Stimulated activated CD8-positive, alpha-beta memory T cell treated with anti-CD3 and anti-CD28 coated beads, Interleukin-4, amount 100 ng/mL, for 1 hour (primary cell): ENCODE measurements at places on chromosomes 5 and 9.

- no peak for DNase-seq
Observed at GRCh38 chr9:131874447-131874846, 134.6 kb upstream of the RAPGEF1 start.

DNA sequence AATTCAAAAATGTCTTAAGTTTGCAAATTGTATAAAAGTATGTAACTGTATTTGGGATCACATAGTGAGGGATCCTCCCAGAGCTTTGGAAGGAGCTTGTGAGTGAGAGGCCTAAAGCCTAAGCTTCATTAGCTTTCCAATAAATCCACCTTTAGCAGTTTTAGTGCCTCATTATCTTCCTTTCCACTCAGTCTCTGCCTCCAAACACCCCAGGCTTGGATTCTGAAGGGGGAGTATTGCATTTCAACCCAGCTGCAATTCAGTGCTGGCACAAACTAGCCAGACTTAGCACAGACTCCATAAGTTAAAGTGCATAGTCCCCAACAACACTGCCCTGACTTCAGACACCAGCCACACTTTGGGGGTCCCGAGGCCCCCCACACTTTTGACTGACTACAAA lies 113.5 kb downstream of the SMARCA2 start:
- DNase-seq, result no peak

DNA sequence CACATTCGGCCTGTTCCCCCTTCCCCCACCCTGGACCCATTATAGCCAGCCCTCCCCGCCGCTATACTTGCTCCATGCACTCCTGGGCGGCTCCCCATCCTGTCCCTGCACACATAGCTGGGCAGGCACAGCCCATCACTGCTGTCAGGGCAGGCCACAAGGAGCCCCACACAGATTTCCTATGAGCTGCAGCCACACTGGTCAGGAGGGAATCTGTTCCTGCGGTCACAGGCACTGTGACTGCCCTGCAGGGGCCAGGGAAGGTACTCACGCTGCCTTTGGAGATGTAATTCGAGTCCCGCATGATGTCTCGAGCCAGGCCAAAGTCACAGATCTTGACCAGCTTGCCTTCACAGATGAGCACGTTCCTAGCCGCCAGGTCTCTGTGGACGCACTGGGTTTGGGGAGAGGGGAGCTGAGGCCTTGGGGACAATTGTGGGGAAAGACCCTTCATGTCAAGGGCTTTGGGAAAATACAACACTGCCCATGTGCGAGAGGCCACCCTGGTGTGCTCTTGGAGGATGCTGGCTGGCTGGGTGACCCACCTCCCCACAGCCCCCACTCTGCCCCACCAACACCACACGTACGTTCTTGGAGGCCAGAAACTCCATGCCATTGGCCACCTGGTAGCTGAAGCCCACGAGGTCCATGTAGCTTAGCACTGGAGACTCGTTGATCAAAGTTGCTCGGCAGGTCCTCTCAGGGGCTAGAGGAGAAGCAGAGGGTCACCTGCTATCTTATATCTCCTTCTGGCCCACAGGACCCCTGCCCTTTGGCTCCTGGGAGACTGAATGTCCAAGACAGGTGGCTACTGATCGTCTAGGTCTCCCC lies 34.5 kb upstream of the CSF1R start:
- no peak for DNase-seq

- no peak for DNase-seq
Observed at GRCh38 chr5:14267166-14267838, 124.2 kb downstream of the TRIO start.

DNA sequence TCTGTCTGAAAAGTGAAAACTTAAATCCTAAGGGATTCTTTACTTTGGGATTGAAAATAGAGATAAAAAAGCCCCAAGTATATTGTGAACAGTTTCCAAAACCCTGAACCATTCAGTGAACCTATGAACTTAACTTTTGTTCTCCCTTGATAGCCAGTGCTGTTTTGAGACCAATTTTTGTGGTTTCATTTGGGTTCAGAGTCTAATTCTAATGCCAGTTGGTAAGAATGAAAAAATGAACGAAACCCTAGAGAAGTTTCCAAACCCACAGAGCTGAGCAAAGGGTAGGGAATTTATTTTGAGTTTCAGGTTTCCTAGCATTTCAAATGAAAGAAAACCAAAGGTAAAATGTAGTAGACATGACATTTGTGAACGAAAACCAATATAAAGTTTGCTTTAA lies 1366.8 kb downstream of the EFNA5 start:
- no peak for DNase-seq

DNA sequence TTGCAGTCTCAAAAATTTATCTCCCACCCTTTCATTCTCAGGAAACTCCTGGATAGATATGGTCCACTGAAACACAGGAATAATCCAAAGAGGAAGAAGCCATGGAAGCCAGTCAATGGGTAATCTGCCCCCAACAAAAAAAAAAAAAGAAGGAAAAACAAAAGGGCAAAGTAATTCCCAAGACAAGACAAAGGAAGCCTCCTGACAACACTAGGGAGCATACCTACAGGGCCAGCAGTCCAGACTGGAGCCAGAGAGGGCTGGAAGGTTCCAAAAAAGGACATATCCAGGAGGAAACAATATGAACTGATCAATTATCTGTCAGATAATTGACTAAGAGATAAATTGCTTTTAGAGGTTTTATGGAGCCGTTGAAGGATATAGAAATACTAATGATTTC lies 12.9 kb downstream of the FNIP1 start:
- no peak for DNase-seq

- DNase-seq, result no peak
Observed at GRCh38 chr9:112173489-112174221, 1.4 kb downstream of the SUSD1 start.

- DNase-seq, result no peak
Observed at GRCh38 chr5:75367401-75367800, 30.4 kb downstream of the HMGCR start.

DNA sequence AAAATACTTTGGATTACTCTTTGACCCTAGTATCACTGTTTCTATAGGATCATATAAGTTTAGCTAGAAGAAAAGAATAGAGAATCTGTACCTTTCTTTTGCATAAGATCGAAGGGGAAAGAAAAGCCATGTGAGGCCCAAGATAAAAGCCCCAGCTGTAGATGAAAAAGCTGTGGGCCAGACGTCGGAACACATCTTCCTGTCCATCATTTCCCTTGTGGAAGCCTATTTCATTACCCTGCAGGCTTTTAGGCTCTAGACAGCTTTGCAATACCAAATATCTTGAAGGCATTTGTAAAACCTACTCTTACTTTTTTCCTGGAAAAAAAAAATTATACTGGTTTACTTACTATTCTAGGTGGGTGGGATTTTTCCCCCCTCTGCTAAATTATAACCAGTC lies 10.0 kb downstream of the PALM2AKAP2 start:
- no peak for DNase-seq

DNA sequence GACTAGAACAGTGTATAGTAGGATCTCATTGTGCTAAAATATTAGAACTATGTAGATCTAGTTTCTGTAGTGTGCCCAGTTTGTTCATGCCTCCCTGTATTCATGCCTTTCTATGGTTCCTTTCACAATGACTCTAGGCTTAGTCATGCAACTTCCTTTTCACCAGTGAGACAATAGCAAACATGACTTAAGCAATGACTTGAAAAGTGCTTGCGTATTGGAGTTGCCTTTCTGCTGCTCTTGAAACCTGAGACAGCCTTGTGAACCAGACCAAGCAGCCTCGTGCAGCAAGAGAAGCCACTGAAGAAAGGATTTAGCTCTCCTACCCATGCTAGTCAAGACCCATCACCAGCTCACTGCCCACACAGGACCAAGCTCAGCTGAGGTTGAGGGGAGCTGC lies 294.5 kb upstream of the TAS2R1 start:
- DNase-seq, result no peak

DNA sequence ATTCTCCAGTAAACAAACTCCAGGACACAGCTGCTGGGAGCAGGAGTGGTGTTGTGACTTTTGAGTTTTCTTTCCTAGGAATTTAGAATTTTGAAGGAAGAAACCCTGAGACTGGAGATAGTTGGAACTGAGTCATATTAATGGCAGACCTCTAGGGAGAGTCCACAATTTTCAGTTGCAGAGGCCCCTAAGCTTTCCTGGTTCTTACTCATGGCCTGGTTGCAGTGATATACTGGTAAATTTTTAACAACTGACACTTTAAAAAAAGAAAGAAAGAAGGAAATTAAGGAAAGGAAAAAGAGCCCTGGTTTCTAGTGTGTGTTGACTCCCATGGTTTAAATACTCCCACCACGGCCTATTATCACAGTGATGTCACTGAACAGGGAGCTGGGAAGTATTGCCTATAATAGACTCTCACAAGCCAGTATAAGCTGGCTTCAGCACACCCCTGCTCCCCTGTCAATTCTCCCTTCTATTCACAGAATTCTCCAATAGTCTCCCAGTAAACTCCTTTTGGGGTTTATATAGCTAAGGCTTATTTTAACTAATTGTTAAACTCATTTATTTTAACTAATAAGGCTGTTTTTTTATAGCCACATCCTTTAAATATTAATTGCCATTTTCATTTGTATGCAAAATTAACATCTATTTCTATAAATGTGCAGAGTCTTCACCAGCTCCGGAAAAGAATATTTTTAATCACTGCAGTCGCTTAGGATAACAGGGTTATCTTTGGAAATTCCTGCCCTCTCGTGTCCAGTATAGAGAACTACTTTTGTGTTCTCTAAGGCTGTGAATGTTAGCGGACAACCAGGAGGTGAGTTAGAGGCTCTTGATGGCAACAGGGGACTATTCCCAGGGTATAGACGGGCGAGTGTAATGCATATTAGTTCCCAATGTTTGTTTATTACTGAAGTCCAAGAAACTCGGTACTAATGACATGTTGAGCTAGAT lies 59.7 kb downstream of the GGTA1 start:
- no peak for DNase-seq

- no peak for DNase-seq
Observed at GRCh38 chr5:120638449-120638848, 174.3 kb downstream of the PRR16 start.

- DNase-seq, result no peak
Observed at GRCh38 chr5:124841829-124842712, 95.6 kb upstream of the ZNF608 start.

DNA sequence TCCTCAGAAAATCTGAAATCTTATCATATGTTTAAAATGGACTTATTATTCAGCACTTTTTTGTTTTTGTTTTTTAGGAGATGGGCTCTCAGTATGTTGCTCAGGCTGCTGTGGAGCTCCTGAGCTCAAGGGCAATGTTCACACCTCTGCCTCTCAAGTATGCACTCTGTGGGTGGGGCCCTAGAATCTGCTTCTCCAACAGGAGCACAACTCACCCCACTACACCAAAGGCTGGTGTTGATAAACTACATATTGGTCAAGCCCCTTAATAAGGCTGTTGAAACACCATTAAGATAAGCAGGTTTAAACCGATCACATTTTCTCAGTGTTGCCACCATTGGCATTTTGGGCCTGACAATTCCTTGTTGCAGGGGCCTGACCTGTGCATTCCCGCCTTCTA lies 131.6 kb downstream of the FANCC start:
- no peak for DNase-seq

GRCh38 chr5:140310434-140310833 lies 7.5 kb upstream of the PFDN1 start:
- DNase-seq, result no peak

DNA sequence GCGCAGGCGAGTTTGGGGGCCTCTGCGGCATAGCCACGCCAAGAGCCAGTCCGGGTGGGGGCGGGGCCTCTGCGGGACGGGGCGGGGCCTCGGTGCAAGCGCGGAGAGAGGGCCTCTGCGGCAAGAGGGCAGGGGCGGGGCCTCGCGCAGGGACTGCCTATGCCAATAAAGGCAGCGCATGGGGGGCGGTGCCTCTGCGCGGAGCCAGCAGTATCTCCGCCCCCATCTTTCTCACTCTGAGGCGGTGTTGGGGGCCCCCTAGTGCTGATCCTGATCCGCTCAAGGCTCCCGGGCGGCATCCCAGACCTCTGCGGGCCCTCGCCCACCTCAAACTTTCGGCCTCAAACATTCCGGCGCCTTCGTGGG lies 9.2 kb upstream of the GPRIN1 start:
- peak; percentile 52 for DNase-seq

DNA sequence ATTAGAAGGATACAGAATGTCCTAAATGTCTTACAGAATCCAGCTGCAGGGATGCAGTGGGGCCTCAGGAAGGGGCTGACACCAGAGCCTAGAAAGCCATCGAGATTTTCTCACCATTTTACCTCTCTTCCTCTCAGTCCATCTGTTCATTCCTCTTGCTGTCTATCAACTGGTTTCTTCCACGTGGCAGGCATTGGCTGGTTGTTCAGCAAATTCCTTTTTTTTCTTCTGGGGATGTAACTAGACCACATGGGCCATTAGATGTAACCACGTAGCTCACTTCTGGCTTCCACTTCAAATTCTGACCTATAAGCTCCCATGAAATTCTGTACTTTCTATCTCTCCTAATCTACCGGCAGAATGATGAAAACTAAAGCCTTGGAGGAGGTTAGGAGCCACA lies 93.6 kb upstream of the MTAP start:
- DNase-seq, result no peak

- no peak for DNase-seq
Observed at GRCh38 chr5:154713615-154714125, 41.5 kb upstream of the LARP1 start.

DNA sequence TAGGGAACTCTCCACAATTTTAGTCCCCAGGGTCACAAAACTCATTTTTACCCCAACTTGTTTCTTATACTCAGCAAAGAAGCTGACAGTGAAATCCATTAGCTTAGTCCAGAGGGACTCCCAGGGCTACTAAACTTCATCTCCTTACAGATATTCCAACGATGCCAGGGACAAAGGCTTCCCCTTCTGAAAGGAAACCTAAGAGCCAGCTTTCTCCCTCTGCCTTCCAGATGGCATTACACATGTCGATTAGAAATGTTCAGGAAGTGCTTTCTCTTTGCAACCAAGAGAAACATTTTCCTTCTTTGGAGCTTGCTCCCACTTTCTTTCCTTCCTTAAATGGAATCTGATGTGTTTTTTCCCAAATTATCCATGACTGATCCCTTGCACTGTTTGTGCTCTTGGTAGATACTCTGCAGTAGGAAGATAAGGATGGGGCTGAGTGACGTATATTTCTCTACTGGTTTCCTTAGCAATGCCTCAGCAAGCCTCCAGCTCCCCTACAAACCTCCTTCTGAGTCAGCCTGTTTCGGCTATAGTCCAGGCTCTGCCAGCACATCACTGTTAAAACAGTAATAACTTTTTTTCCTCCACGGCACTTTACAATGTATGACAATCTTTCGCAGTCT lies 43.0 kb upstream of the HTR4 start:
- DNase-seq, result no peak

DNA sequence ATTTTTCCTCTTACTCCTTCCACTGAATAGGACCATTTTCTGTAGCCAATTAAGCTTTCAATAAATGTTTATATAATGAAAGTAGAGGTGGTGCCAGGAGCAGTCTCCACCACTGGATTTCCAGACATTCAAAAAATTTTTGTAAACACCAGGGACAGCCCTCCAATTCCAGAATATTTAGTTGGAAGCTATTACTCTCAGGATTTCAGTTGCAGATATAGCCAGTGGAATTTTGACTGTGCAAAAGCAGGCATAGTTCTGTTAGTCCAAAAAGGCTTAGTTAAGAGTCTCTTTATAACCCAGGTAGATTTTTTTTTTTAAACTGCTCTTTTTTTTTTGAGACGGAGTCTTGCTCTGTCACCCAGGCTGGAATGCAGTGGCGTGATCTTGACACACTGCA lies 138.1 kb upstream of the DMRT1 start:
- DNase-seq, result no peak
